Sigmoid colon (tissue), 7 donors: ENCODE measurements at places on chromosomes 2 and 18.

- H3K4me3 ChIP-seq, result no peak overlapping the region
- H3K27ac ChIP-seq, result no peak overlapping the region
- no peaks in the 10 kb centered on the region for H3K36me3 ChIP-seq
Observed at GRCh38 chr18:49970319-49970718, 157.0 kb upstream of the ACAA2 start.

- H3K27me3 ChIP-seq, result no peaks in the 10 kb centered on the region
- no peaks in the 10 kb centered on the region for H3K36me3 ChIP-seq
- no peak overlapping the region for H3K4me3 ChIP-seq
- H3K27ac ChIP-seq, result no peak overlapping the region
Observed at GRCh38 chr2:64846177-64846576, 143.0 kb upstream of the SLC1A4 start.

DNA sequence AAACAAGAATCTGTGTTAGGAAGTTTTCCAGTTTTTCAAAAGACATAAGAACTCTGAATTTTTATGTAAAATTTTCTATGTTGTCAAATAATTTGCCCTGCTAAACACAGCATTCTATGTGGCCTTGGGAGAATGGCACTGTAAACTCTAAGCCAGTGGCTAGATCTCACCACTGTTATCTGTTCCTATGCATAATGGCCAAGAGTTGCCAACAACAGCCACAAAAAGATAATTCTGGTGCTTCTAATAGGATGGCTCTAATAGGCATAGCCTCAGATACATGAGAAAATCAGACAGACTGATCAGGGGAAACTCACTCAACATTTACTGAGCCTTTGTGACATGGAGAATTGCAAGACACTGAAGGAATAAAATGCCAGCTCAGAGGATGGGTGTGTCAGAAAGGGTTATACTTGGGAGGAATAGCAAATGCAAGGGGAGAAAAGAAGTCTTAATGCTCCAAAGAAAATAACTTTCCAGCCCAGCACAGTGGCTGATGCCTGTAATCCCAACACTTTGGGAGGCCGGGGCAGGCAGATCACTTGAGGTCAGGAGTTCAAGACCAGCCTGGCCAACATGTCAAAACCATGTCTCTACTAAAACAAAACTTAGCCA, 63.7 kb downstream of the COBLL1 start:
- no peak overlapping the region for H3K27ac ChIP-seq
- H3K4me3 ChIP-seq, result no peak overlapping the region
- no peaks in the 10 kb centered on the region for H3K36me3 ChIP-seq
- no peak for DNase-seq
- no peaks in the 10 kb centered on the region for H3K27me3 ChIP-seq

- H3K4me3 ChIP-seq, result no peak overlapping the region
- H3K27me3 ChIP-seq, result no peaks in the 10 kb centered on the region
- no peaks in the 10 kb centered on the region for H3K36me3 ChIP-seq
- no peaks in the 10 kb centered on the region for H3K4me1 ChIP-seq
- no peak overlapping the region for H3K27ac ChIP-seq
Observed at GRCh38 chr2:64023485-64024258, 4.4 kb upstream of the VPS54 start.

- H3K27ac ChIP-seq, result no peak overlapping the region
- H3K4me1 ChIP-seq, result no peaks in the 10 kb centered on the region
- no peak overlapping the region for H3K4me3 ChIP-seq
- H3K36me3 ChIP-seq, result peaks cover 3% of the 10 kb centered on the region
Observed at GRCh38 chr2:196758474-196759377, 40.8 kb downstream of the GTF3C3 start.

- H3K27me3 ChIP-seq, result no peaks in the 10 kb centered on the region
- H3K36me3 ChIP-seq, result no peaks in the 10 kb centered on the region
- no peak overlapping the region for H3K27ac ChIP-seq
- no peak overlapping the region for H3K4me3 ChIP-seq
Observed at GRCh38 chr2:67645280-67646138, 248.4 kb downstream of the ETAA1 start.

GRCh38 chr2:30293303-30293921, 62.1 kb downstream of the LBH start:
- H3K4me1 ChIP-seq, result peaks cover 21% of the 10 kb centered on the region
- no peak for DNase-seq
- no peaks in the 10 kb centered on the region for H3K36me3 ChIP-seq
- no peak overlapping the region for H3K4me3 ChIP-seq
- peak overlapping the region; percentile 36 for H3K27ac ChIP-seq

- H3K27ac ChIP-seq, result no peak overlapping the region
- H3K4me3 ChIP-seq, result no peak overlapping the region
- H3K27me3 ChIP-seq, result no peaks in the 10 kb centered on the region
- no peak for DNase-seq
- H3K36me3 ChIP-seq, result no peaks in the 10 kb centered on the region
Observed at GRCh38 chr2:136248242-136248641, 130.3 kb upstream of the CXCR4 start.

DNA sequence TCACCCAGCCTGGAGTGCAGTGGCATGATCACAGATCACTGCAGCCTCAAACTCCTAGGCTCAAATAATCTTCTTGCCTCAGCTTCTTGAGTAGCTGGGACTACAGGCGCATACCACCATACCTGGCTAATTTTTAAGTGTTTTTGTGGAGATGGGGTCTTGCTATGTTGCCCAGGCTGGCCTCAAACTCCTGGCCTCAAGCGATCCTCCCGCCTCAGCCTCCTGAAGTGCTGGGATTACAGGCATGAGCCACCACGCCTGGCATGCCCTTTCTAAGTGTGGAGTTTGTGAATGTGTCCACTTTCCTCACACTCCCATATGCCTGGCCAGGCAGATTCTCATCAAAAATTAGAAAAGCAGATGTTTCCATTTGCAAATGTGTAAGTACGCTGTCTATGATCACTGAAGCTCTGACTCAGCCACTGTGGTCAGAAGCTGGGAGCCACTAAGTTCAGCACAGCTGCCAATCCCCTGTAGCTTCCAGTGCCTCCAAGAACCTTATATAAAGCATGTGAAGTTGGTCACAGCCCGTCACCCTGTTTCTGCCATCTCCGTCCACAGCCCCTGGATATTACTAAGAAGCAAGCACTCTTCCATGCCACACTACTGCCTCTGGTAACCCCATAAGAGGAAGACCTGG, 155.4 kb downstream of the FAM210A start:
- H3K4me3 ChIP-seq, result no peak overlapping the region
- peaks cover 12% of the 10 kb centered on the region for H3K4me1 ChIP-seq
- DNase-seq, result no peak
- H3K27me3 ChIP-seq, result no peaks in the 10 kb centered on the region
- no peaks in the 10 kb centered on the region for H3K36me3 ChIP-seq

- H3K4me1 ChIP-seq, result no peaks in the 10 kb centered on the region
- no peak overlapping the region for H3K27ac ChIP-seq
- H3K27me3 ChIP-seq, result no peaks in the 10 kb centered on the region
- peaks cover 52% of the 10 kb centered on the region for H3K36me3 ChIP-seq
- H3K4me3 ChIP-seq, result no peak overlapping the region
Observed at GRCh38 chr18:23521271-23521670, 18.0 kb downstream of the RMC1 start.

DNA sequence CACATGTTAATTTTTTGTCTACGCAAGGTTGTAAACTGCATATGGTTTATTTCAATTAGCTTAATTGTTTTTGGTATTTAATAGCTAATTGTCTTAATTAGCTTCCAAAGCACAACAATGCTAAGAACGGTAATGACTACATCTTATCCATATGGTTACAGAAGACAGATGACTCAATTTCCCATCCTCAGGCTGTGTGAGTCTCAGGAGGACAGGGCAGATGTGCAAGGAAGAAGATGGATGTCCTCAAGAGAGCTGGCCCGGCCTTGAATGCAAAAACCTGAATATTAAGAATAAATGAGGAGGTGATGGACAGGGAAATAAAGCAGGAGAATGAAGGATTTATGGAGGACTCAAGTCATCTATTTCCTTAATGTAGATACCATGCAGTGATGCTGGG, 31.4 kb downstream of the SLC4A3 start:
- no peak for DNase-seq
- no peak overlapping the region for H3K4me3 ChIP-seq
- H3K36me3 ChIP-seq, result no peaks in the 10 kb centered on the region
- no peak overlapping the region for H3K27ac ChIP-seq
- no peaks in the 10 kb centered on the region for H3K4me1 ChIP-seq
- no peaks in the 10 kb centered on the region for H3K27me3 ChIP-seq

DNA sequence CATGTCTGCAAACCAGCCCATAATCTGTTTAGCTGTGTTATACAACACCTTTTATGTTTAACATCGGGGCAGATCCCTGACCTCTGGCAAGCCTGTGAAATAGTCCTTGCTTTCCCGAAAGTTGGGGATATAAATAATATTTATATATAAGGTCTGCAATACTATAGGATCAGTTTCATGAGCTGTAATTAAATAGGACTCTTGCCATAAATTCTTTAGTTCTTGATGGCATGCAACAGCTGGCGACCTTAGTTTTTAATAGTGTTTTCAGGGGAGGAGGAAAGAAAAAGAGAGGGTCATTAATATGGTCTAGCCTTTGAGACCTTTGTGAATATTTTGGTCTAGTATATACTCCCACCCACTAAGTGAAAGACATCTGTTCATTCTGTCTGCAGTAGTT, 166.5 kb downstream of the MTX2 start:
- no peaks in the 10 kb centered on the region for H3K4me1 ChIP-seq
- H3K27ac ChIP-seq, result no peak overlapping the region
- no peaks in the 10 kb centered on the region for H3K36me3 ChIP-seq
- DNase-seq, result no peak
- H3K27me3 ChIP-seq, result no peaks in the 10 kb centered on the region

DNA sequence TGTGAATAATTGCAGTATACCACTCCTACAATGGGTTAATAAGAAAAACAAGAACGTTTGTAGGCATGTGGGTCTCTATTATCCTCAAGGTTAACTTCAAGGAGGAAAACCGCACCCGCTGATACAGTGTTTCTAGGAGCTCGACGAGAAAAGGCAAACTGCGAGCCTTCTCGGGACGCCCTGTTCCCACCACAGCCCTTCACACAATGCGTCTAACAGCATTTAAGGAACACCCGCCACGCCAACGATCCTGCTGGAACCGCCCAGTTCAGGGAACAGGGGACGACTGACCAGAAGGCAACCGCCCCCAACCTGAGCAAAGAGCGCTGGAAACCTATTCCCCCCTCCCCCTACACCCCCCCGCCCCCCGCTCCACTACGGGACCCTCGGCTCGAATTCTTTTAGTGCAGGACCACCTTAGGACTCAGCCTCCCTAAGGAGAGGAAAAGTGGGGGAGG, 710 bp upstream of the TMSB10 start:
- peak overlapping the region; percentile 99 for H3K4me3 ChIP-seq
- H3K4me1 ChIP-seq, result no peaks in the 10 kb centered on the region
- H3K36me3 ChIP-seq, result no peaks in the 10 kb centered on the region
- DNase-seq, result peak; percentile 95

DNA sequence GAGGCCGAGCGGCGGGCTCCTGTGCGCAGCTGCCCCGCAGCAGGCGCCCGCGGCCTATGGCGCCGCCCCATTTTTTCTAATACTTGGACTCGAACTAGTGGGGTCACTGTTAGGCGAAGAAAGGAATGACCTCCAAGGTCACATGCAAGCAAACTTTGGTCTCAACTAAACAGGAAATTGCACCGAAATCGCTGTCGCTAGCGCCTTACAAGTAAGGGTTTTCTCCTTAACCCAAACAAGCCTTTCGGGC, 339 bp downstream of the ACAA2 start:
- H3K36me3 ChIP-seq, result no peaks in the 10 kb centered on the region
- H3K27me3 ChIP-seq, result no peaks in the 10 kb centered on the region
- DNase-seq, result peak; percentile 71

DNA sequence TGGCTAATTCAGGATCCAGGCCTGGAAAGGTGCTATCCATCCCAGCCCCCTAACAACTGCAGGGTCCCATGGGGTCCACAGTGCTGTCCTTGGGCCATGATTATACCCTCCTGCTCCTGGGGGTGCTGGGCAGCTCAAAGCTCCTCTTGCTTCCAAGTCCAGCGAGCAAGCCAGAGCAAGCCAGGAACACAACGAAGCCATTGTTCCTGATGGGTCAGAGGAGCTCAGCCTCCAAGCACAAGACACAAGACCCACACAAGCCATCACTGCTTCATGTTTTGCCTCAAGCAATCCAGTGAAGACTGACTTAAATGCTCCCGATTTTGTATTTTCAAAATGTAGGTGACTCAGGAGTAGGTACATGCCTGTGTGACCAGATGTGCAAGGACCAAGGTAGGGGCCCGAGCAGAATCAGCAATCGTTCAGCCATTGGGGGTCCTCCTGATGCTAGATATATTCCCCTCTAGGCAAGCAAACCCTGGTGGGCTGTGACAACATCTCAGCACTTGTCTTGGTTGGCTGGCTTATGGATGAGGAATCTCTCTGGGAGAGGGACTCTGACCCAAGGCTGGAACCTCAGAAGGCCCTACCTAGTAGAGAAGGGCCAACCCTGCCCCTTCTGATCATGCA, 90.8 kb downstream of the EPAS1 start:
- H3K27me3 ChIP-seq, result no peaks in the 10 kb centered on the region
- H3K4me3 ChIP-seq, result no peak overlapping the region
- DNase-seq, result no peak

DNA sequence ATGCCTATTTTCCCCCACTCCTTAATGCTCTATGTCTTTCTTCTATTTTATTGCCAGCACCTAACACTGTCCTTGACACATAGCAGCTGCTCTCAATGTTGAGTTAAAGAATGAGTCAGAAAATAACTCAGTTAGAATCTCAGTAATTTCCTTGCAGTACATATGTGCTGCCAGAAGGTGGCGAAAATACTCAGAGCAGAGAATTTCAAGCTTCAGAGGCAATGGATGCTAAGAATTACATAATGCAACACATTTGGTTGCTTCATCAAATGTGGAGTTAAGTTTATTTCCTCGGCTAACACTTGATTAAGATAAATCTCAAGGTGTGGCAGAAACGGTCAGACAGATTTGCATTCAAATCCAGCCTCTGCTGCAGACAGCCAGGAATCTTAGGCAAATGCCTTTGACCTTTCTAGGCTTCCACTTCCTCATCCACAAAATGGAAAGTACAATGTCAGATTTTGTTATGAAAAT, 105.6 kb downstream of the VSNL1 start:
- no peak overlapping the region for H3K4me3 ChIP-seq
- no peak overlapping the region for H3K27ac ChIP-seq
- no peaks in the 10 kb centered on the region for H3K36me3 ChIP-seq
- H3K27me3 ChIP-seq, result no peaks in the 10 kb centered on the region
- H3K4me1 ChIP-seq, result peaks cover 35% of the 10 kb centered on the region

- no peak for DNase-seq
- no peak overlapping the region for H3K27ac ChIP-seq
- no peaks in the 10 kb centered on the region for H3K36me3 ChIP-seq
- H3K4me3 ChIP-seq, result no peak overlapping the region
- no peaks in the 10 kb centered on the region for H3K27me3 ChIP-seq
Observed at GRCh38 chr2:14094592-14094991, 537.9 kb upstream of the LRATD1 start.

DNA sequence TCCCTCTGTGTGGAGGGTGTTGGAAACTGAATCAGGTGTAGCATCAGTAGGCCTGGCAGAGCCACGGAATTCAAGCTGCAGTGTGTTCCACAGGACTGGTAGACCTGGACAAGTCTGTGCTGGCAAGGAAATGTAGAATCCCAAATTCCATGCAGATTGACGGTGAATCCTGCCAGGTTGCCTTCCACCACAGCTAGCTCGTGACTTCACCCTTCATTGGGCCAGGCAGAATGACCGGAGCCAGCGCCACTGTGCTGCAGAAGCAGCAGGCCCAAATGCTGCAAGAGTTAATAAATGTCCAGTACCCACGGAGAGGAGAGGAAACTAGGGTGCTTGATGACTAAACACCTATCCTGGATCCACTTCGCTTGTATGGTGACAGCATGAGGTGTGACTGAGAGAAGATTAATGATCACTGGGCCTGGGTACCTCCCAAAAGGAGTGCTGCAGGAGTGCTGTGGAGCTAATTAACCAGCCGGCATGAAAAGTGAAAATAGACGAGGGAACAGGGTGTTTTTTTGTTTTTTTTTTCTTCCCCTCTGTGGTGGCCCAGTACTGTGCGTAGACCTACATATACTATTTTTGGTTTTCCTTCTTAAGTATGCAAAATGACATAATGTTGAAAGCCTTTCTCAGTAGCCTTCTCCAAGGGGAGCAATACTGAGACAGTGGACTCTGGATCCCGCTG, 122.2 kb downstream of the TANC1 start:
- no peaks in the 10 kb centered on the region for H3K36me3 ChIP-seq
- no peak overlapping the region for H3K4me3 ChIP-seq
- H3K27ac ChIP-seq, result peak overlapping the region; percentile 86
